ENCODE measurements at places on chromosomes 12 and 14.

DNA sequence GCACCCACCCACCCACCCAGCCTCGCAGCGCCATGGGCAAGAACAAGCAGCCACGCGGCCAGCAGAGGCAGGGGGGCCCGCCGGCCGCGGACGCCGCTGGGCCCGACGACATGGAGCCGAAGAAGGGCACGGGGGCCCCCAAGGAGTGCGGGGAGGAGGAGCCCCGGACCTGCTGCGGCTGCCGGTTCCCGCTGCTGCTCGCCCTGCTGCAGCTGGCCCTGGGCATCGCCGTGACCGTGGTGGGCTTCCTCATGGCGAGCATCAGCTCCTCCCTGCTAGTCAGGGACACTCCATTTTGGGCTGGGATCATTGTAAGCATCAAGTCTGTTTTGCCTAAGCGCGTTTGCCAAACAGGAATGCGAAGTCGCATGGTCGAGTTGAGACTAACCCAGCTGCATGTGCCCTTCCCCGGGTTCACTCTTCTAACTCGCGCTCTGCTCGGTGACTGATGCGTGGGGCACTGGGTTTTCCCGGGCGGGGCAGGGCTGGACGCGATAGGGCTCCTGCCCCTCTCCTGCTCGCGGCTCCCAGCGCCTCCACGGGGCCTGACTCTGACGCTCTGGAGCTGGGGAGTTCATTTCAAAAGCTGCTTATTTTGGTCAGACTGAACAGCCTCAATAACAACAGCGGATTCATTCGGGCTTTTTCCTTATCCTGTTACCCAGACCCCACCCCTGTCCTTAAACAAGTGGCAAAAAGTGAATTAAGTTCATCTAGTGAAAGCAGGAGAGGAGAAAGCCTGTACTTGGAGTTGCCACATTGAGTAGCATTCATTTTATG lies 458 bp downstream of the SSPN start:
- peak; percentile 38 for DNase-seq

DNA sequence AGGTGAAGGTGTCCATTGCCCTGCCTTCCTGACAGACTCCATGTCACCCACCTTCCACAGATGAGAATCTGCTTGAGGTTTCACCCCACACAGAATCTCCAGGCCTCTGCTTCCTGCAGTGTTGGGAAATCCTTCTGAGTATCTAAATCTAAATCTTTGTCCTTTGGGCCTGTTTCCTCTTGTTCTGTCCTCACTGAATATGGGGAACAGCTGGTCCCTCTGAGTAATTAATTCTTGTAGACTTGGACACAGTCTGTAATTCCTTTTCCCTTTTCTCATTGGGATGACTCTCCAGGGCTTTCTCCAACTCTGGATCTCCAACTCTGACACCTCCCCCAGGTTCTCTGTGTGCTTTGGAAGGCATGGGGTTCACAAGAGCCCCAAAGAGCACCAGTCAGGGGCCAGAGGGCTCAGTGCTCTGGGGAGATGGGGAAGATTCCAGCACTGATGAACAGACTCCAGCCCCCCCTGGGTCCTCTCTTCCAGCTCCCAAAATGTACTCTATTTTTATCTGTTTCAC lies 2.3 kb upstream of the ACVRL1 start:
- peak; percentile 48 for DNase-seq

DNA sequence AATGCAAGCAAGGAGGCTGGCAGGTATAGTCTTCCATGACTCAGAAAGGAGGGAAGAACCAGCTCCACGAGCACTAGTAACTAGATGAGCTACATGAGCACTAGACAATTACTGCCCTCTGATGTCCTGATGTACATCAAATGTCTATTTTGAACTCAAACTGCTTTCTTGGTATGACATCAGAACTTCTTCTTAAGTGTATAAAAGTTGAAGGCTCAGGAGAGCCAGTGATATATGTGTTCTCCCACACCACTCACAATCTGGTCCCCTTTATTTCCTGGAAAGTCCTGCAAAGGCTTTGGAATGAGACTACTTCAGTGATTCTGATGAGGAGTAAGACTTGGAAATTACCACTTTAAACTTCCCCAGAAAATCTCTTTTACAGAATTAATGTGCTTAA lies 18.5 kb upstream of the DHRS7 start:
- peak; percentile 14 for DNase-seq

- DNase-seq, result no peak
Observed at GRCh38 chr12:15863984-15864383, 18.2 kb upstream of the STRAP start.

GRCh38 chr14:56390859-56391258 lies 188.7 kb upstream of the TMEM260 start:
- DNase-seq, result no peak
